BJ (cell line): ENCODE measurements at places on chromosomes 12 and 14. TPM values are rescaled to one million over a fixed set of nuclear protein-coding genes. Genes with fewer than 3 reads are reported as not detected.

Gene SDR9C7
- not detected in 2 replicates for polyA plus RNA-seq

Gene SPX
- 0.06 and 0.12 TPM in 2 replicates for polyA plus RNA-seq

Gene TSPAN8
- polyA plus RNA-seq, result not detected in 2 replicates

Gene TAS2R50
- polyA plus RNA-seq, result 0.12 TPM in 1 of 2 replicates, not detected in the other

Gene NOS1
- polyA plus RNA-seq, result not detected in 2 replicates

Gene GALNT6
- 27.7 and 47.1 TPM in 2 replicates for polyA plus RNA-seq

Gene CRIP1
- polyA plus RNA-seq, result 0.90 and 1.4 TPM in 2 replicates

Gene SPIC
- polyA plus RNA-seq, result not detected in 2 replicates

Gene PTPRR
- 0.40 and 0.77 TPM in 2 replicates for polyA plus RNA-seq

Gene PLEKHD1
- 0.01 TPM in 2 replicates for polyA plus RNA-seq

Gene DPPA3
- polyA plus RNA-seq, result not detected in 2 replicates

Gene STXBP6
- 12.1 and 16.8 TPM in 2 replicates for polyA plus RNA-seq

Gene GPR68
- 0.20 and 0.45 TPM in 2 replicates for polyA plus RNA-seq

Gene NUP107
- 23.4 and 40.1 TPM in 2 replicates for polyA plus RNA-seq

Gene KRT79
- polyA plus RNA-seq, result not detected in 2 replicates

Gene PPFIA2
- polyA plus RNA-seq, result not detected in 2 replicates

Gene NTN4
- 364 and 582 TPM in 2 replicates for polyA plus RNA-seq

Gene C12orf54
- not detected in 2 replicates for polyA plus RNA-seq

Gene DIO2
- 70.9 and 81.9 TPM in 2 replicates for polyA plus RNA-seq

Gene HOXC12
- 0.05 and 0.06 TPM in 2 replicates for polyA plus RNA-seq

Gene KLRK1
- not detected in 2 replicates for polyA plus RNA-seq

Gene SAMD15
- polyA plus RNA-seq, result 0.34 and 1.4 TPM in 2 replicates

Gene DPF3
- 3.6 and 4.3 TPM in 2 replicates for polyA plus RNA-seq

Gene SMIM41
- polyA plus RNA-seq, result 0.05 TPM in 1 of 2 replicates, not detected in the other

Gene EEA1
- 4.9 and 11.9 TPM in 2 replicates for polyA plus RNA-seq

Gene ANO4
- polyA plus RNA-seq, result 7.1 and 8.0 TPM in 2 replicates

Gene NGB
- 0.05 TPM in 1 of 2 replicates, not detected in the other for polyA plus RNA-seq

Gene RNASE1
- not detected in 2 replicates for polyA plus RNA-seq

Gene MYF6
- polyA plus RNA-seq, result 0.06 TPM in 1 of 2 replicates, not detected in the other

Gene SLC4A8
- 4.9 and 7.3 TPM in 2 replicates for polyA plus RNA-seq

Gene CLEC1B
- not detected in 2 replicates for polyA plus RNA-seq

Gene NR1H4
- polyA plus RNA-seq, result not detected in 2 replicates

Gene TMTC1
- polyA plus RNA-seq, result 21.8 and 22.5 TPM in 2 replicates

Gene MRPS35
- polyA plus RNA-seq, result 45.8 and 52.1 TPM in 2 replicates

Gene LRP1-AS
- polyA plus RNA-seq, result not detected in 2 replicates

Gene APEX1
- polyA plus RNA-seq, result 219 and 237 TPM in 2 replicates

Gene SIX1
- polyA plus RNA-seq, result 3.2 and 6.1 TPM in 2 replicates

Gene CD163L1
- 1.0 and 1.6 TPM in 2 replicates for polyA plus RNA-seq

Gene SLC7A7
- polyA plus RNA-seq, result 7.5 and 9.4 TPM in 2 replicates

Gene PLCZ1
- polyA plus RNA-seq, result not detected in 2 replicates

Gene RDH5
- polyA plus RNA-seq, result 4.5 and 6.2 TPM in 2 replicates
